ENCODE measurements at places on chromosomes 7 and 10.

DNA sequence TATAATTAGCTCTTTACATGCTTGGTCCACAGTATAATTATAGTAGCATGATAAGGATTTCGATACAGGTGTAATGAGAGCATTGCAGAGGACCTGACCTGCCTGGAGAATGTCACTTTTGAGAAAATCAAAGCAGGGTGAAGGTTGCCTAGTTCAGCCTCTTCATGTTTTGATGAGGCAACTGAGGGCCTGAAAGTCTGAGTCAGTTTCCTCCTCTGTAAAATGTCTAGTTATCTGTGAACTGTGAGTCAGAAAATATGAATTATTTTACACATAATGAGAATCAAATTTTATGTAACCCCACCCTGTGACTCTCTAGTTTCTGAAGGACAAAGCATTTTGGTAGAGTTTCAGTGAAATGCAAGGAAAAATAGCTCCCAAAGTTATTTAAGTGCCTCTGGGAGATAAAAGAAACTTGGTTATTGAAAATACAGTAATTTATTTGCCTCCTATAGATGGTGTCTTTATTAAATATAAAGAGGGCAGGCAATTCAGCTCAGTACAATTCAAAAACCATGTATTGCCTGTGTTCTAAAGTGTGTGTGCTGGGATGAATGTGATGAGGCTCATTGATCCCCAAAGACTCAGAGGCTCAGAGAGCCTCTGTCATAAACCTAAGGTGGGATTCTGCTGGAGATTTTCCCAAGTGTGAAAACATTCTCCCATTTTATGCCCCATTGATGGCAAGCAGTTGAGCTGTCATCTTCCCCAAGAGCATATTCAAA is 37.3 kb upstream of the SAMD9L start:
- DNase-seq = no peak

- no peak for DNase-seq
These were observed 226.3 kb upstream of the ZNF32 start for GRCh38 chr10:43874984-43875383.

GRCh38 chr7:111835066-111835465 is 272.8 kb upstream of the IMMP2L start:
- DNase-seq = no peak

DNA sequence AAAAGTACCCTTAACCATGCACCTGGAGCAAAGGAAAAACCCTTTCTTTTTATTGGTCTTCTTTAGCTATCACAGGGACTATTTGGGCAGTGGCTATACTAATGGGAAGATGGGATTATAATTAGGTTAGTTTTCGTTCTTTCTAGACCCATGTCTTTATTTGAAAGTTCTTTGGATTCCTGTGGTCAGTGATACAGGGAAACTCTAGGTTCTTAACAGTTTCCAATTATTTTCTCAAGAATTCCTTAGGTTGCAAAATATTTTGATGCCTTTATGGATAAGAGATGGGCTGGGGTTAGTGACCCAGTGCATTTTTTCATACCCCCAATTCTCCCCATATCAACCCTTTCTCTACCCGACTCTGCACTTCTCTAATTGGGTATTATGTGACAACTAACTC is 49.0 kb downstream of the ADD3 start:
- no peak for DNase-seq
